Activated naive CD8-positive, alpha-beta T cell treated with anti-CD3 and anti-CD28 coated beads, Interleukin-2, amount 10 ng/mL, durations not matched to agents 7 days and 5 days (primary cell): ENCODE measurements at places on chromosomes 11 and 22. TPM values are rescaled to one million over a fixed set of nuclear protein-coding genes. Genes with fewer than 3 reads are reported as not detected.

DNA sequence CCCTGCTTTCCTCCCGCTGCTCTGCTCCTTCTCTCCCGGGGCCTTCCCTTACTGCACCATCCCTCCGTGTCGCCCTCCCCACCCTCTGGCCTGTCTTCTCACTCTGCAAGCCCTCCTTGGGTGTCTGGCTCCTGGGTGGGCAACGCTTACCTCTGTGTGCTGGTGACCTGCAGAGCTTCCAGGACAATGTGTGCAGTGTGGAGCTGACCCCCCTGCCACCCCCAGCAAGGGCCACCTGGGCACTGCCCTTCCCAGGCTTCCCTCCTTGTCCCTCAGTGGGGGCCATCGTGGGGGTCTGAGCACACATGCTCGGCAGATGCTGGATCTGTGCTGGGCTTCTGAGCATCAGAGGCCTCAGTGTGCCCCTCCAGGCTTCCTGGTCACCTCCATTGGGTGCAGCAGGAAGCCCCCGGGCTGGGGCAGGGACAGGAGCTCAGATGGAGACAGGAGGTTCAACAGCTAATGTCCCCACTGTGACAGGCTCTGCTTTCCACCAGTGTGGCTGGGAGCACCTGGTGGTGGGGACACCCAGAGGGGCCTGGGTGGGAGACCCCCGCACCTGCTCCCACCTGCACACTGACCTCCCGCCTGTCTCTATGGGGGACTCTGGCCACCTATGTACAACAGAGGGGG is 7.8 kb upstream of the BRSK2 start:
- no peak for DNase-seq

GRCh38 chr22:29442976-29443375 is 4.6 kb downstream of the RFPL1 start:
- DNase-seq: no peak

DNA sequence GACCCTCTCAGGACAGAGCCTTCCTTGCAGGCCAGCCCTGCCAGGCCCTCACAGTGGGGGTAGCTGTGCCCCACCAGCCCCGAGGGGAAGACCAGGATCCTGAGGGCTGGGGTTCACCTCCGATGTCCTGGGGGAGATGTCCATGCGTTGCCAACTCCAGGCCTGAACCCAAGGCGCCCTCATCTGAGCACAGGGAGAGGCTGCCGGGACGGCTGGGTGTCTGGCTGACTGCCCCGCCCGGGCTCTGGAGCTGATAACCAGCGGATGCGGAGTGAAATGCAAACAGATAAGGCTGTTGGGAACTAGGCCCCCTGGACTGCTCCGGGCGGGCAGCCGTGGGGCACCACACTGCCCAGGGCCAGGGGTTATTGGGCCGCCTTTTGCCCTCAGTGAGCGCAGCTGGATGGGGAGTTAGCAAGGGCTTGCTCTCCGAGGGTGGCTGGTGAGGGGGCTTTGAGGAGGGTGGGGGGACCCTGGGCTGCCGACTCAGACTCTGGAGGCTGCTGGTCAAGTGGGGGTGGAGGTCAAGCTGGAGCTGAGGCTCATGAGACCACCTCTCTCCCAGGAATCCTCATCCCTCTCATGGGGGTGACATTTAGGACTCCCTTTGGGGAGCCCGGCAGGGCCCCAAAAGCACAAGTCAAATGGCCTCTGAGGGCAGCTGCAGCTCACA is 5.6 kb upstream of the MUC6 start:
- DNase-seq: no peak

DNA sequence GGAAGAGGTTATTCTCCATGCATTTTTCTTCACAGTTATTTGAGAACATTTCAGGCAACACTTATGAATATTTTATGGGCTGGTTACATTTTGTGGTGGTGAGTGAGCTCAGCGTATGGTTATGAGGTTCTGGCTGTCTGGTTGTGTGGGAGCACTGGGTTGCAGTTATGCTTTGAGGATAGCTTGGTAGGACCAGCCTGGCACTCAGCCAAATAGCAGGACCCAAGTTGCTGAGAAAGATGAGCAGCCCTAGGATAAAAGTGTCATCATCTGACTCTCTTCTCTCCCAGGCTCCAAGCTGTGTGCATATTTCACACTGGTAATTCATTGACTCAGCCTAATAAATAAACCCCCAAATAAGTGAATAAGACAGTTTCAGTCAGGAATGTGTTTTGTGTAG is 8.1 kb upstream of the SRSF8 start:
- no peak for DNase-seq

DNA sequence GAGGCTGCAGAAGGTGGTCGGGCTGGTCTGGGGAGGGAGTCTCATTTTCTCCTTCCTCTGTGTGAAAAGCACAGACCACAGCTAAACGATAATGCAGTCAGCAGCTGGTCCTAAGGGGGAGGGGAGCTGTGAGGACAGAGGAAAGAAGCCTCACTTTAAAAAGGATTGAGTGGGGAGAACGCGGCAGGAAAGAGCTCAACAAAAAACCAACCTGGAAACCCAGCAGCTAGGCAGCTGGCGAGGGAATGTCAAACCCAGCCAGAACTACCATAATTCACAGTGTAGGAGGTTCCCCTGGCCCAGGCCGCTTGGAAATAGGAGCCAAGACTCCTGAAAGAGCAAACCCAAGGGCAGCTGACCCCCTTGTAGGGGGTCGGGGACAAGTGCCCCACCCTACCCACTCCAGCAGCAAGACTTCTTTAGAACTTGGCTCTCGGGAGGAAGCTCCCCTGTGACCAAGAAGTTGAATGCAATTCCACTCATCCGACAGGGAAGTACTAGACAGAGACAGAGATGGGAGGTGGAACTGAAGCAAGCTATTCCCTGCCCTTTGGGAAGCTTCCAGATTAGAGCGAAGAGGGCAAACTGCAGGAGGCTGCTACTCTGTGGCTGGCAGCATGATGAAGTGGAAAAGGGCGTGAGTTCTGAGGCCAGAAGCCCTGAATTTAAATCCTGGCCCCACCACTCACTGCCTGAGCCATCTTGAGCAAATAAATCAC is 16.5 kb upstream of the DGKZ start:
- no peak for DNase-seq

DNA sequence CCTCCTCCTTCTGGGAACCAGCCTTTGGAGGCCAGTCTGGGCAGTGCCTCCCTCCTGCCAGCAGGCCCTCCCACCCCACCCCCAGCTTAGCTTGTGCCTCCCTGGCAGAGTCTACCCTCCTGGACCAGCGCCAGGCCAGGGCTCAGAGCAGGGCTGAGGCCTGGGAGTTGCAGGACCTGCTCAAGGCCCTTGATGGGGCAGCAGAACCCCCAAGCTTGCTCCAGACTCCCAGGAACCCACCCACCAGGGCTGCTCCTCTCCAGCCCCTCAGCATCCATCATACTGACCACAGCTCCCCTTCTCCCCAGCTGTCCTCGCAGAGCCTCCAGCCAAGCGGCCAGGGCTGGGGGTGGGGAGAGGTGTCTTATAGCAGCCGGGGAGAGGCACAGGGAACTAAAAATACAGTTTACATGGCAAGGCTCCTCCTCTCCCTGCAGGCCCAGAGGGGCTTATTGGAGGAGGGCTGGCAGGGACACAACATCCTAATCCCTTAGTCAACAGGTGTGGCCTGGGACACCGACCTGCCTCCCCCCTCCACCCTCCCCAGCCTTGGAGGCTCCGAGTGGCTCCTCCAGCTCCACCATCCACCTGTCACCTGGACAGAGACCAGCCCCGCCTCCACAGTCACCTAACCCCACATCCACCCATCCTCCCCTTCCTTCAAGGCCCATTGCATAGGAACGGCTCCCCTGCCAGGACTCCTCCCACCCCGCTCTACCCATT is 5.2 kb upstream of the MB start:
- DNase-seq: no peak

DNA sequence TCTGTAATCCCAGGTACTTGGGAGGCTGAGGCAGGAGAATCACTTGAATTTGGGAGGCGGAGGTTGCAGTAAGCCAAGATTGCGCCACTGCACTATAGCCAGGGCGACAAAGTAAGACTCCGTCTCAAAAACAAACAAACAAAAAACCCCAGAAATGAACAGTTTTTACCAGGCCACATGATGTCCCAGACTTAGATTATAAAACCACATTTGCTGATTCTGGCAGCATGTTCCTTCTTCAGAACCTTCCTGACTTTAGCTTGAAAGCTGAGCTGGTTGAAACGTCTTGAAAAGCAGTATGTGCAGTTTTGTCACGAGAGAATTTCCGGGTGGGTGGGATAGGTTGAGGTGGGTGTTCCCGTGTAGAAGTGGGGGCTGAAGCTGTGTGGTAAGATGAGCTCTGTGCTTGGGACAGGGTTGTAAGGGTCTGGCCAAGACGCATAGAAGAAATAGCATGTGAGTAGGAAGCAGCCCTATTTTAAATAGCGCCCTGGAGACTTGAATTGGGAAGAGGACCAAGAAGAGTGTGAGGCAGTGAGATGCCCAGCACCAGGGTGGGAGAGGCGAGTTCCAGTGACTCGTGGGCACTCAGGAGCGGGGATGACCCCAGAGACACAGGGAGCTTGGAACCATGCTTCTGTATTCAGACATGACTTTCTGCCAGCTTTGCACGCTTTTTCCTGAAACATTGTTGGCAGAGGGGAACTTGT is 7.6 kb downstream of the AP2A2 start:
- no peak for DNase-seq

DNA sequence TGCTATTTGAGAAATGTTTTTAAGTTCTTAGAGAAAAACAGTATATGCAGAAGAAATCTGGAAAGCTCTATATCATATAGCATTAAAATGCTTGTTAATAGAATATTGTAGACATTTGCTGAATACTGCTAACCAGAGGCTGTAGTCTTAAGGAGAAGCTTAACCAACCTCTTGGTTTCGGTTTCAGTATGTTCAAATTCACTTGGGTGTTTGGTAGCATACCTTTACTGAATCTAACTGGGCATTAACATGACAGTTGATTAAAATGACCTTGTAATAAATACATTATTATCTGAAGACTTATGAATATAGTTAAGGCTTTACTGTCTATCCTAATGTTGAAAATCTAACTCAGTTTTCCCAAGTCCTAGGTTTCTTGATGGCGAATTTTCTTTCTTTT is 5.4 kb downstream of the PCF11 start:
- DNase-seq: no peak

GRCh38 chr11:429931-430456 is 11.8 kb downstream of the ANO9 start:
- no peak for DNase-seq

- no peak for DNase-seq
Measured at GRCh38 chr11:124752471-124753102, 532 bp upstream of the VSIG2 start.

DNA sequence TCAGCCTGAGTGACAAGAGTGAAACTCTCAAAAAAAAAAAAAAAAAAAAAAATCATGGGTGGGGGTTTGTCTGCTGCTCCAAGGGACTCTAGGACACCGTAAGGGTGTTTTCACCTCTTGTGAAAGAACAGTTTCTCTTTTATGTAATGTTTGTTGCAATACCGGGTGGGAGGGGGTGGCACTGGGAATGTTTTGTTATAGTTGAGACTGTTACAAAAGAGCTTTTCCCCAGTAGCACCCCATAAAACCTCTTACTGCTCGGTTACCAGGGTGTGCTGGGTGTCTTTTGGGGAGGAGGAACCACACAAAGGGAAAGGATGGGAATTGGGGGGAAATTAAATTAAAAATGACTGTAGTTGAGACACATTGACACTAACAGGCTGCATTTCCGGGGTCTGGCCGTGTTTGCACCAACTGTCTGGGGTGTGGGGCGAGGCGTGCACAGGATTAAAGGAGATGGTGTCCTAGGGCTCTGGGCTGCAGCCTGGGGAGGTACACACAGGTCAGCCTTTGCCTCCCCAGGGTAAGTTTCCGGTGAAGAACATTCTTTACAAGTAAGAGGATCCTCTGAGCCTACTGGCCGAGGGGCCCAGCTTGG is 1.6 kb downstream of the NFAM1 start:
- DNase-seq: no peak

Gene OR52A5
- not detected for total RNA-seq

Gene NXPE4
- not detected for total RNA-seq

Gene ROBO4
- not detected for total RNA-seq

Gene TPH1
- total RNA-seq: 0.28 TPM

Gene RIMBP3B
- 1.1 TPM for total RNA-seq

Gene VPREB1
- not detected for total RNA-seq

Gene DRD4
- 0.72 TPM for total RNA-seq

Gene MS4A3
- not detected for total RNA-seq
